ENCODE measurements at places on chromosomes 7 and 10. TPM values are rescaled to one million over a fixed set of nuclear protein-coding genes. Genes with fewer than 3 reads are reported as not detected.

- DNase-seq = no peak
Observed at GRCh38 chr7:151351967-151352366, 10.4 kb downstream of the NUB1 start.

- no peak for DNase-seq
Observed at GRCh38 chr7:118372530-118372929, 148.0 kb downstream of the ANKRD7 start.

DNA sequence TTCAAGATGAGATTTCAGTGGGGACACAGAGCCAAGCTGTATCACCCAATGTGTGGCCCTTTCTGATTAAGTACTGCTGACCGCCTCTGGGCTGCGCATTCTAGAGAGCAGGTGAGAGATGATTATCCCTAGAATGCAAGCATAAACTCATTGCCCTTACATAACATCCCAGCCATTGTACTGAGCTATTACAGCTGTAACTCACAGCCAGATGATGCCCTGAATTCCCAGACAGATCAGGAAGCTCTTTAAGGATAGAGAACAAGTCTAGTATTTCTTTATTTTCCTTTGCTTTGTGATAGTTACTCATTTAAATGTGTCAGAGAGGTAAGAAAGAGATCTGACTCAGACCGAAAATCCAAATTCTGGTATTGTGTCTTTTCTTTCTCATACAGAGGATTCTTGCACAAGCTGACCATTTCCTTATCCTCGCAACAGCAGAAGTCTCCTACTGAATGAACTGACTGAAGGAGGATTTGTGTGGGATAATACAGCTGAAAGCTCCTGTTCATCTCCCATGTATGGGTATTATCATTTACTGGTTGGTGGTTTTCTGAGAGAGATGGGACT is 58.4 kb downstream of the ZNF22 start:
- DNase-seq = no peak

- no peak for DNase-seq
Observed at GRCh38 chr7:87608431-87608830, 7.7 kb upstream of the ABCB1 start.

DNA sequence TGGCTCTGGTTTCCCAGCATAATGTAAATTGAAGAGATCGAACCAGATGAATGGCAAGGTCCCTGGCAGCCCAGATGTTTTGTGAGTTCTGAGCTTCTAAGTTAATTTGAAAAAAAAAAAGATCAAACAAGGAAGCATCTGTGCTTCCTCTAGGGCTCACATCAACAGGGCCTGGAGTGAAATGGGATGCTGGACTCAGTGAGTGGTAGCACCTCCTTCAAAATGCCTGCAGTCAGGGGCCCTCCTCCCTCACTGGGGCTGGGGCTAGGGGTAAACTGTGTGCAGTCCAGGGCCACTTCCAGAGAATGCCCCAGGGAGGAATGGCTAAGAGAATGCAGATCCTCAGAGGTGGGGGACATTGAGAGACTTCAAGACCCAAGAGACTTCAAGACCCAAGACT is 6.0 kb upstream of the CUEDC2 start:
- DNase-seq = no peak

GRCh38 chr10:11683529-11684320 is 58.5 kb upstream of the ECHDC3 start:
- DNase-seq = no peak

DNA sequence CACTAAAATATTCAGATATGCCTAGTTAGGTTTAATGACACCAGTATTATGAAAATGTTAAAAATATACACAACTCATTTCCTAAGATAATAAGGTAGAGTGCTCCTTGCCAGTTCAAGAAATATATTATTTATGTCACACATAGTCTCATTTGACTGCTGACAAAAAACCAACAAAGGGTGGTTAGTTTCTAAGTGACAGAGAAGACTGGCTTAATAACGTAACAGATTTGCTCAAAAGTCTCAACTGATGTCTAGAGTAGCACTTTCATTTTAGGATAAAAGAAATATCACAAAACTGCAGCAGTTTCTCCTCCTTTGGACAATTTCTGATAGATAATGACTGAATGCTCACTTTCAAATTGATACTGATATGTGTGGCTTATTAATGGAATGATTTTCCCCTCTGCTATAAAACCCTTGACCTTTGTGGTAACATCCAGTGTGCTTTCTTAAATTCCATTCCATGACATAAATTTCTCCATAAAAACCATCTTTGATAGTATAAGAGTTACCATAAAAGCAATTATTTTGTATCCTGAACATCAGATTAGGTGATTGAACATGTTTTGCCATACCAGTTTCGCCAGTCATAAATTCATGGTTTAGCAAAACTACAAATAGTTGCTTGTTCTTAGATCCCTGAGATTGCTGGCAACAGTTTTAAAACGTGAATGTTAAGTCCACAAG is 94.2 kb downstream of the NRBF2 start:
- DNase-seq = no peak

Gene OR6V1
- not detected for total RNA-seq

Gene SPACDR
- total RNA-seq = 0.71 TPM

Gene PDE6C
- not detected for total RNA-seq
